Activated CD4-positive, alpha-beta T cell treated with anti-CD3 and anti-CD28 coated beads, Interleukin-2, Interleukin-6, amounts not matched to agents 100 ng/mL and 50 ng/mL, durations not matched to agents 16 hours and 8 hours (primary cell): ENCODE measurements at places on chromosomes 2 and 18.
A peak's percentile ranks its signal among the peaks of the same experiment; 100 is the strongest.

DNA sequence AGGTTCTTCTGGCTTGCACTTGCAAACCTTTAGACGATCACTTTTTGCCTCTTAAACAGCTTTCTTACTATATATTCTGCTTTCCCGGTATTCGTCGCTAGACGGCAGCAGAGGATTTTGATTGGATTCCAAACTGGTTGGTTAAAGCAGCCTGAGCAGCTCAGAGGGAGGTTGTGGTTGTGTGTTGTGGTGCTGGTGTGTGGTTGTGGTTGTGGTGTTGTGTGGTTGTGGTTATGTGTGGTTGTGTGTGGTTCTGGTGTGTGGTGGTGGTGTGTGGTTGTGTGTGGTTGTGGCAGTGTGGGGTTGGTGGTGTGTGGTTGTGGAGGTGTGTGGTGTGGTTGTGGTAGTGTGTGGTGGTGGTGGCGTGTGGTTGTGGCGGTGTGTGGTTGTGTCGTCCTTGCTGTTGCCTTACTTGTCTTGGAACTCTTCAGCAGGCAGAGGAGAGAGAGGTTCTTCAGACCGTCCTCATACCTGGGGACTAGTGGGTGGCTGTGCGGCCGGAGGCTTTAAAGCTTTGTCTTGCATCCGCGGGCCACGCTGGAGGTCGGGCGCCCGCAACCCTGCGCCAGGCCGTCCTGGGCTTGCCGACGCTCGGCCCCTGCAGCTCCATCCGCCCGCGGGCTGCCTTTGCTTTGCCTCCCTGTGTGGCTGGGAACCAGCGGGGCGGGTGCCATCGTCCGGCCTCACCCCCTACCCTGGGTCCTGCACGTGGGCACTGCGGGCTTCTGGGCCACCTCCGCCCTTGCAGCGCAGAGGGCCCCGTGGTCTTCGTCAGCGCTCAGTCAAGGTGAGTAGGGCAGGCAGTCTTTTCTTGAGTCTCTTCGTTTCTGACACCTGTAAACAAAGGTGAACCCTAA lies 190.8 kb downstream of the ARHGAP28 start:
- peak; percentile 51 for DNase-seq

- DNase-seq = no peak
Measured at GRCh38 chr2:29207352-29208148, 92.3 kb downstream of the CLIP4 start.

DNA sequence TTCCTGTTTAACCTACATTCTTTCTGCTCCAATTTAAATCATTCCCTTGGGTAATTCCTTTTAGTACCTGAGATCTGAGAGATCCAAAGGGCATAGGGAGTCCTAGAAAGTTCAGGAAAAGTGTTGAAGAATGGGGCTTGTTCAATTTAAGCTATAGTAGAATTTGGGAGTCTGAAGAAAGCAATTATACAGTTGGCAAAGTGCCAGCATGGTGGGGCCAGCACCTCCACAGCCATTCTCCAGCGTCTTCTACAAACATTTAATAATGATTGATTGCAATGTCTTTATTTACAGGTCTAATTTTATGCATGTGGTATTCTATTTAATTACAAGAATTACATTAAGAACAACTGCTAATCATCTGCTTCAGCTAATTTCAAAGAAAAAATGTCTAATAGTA lies 957.7 kb upstream of the GYPC start:
- no peak for DNase-seq

- DNase-seq = no peak
Measured at GRCh38 chr18:11760498-11761167, 71.6 kb downstream of the GNAL start.

- DNase-seq = no peak
Measured at GRCh38 chr2:62147610-62148301, 48.2 kb upstream of the B3GNT2 start.

- no peak for DNase-seq
Measured at GRCh38 chr2:121862286-121862685, 106.8 kb downstream of the TSN start.

GRCh38 chr2:168434146-168434545 lies 21.9 kb upstream of the CERS6 start:
- DNase-seq = no peak
